ENCODE measurements at places on chromosomes 13 and 19.

DNA sequence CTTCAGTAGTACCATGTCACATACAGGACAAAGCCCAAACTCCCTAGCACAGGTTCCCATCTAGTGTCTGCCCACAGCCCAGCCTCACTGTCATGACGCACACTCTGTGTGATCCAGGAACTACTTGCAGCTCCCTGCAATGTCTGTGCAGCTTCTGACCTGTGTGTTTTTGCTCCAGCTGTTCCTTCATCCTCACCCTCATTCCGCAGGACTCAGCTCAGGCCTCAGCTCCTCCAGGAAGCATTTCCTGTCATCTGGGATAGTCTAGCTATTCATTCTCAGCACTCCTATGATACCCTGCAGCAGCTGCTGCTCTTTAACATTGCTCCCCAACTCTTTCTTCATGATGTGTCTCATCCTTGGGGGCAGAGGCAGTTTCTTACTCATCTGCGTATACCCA, 56.1 kb downstream of the ENOX1 start:
- DNase-seq = no peak

DNA sequence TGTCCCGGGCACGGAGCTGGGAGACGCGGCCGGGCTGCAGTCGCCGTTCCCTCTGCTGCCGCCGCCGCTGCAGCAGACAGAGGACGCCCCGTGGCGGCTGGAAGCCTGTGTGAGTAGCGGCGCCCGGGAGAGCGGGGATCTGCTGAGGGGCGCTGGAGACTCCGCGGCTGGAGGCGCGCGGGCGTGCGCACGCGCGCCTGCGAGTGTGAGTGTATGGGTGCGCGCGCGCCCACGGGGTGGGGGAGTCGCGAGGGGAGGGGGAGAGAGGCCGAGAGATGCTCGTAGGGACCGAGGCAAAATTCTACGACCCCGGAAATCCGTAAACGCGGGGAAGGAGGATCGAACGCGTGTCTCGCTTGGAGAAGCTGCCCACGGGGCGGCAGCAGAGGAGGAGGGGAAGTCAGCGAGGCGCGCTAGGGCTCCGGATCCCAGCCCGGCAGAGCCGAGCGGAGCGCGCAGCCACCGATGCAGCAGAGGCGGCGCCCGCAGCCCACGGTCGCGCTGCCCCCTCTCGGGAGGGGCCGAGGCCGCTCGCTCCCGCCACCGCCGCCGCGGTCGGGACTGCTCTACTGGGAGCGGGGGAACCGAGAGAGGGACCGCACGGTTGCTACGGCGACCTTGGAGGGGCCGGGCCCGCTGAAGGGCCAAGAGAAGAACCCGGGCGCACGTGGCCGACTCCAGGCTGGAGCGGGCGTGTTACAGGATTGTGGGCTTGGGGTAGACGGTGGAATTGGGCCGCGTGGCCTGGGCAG, at the start of gene ENOX1:
Gene ENOX1 (minus strand): TSS at position 207 of the 752 bp plus-strand sequence.
- no peak for DNase-seq

DNA sequence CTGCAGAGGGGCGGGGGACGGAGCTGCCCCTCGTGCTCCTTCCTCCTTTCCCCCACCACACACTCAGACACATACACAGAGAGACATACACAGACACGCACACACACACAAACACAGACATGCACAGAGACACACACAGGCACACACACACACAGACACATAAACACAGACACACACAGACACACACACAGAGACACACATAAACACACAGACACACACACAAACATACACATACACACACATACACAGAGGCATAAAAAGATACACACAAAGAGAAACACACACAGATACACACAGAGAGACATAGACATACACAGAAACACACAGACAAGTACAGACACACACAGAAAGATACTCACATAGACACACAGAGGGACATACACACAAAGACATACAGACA, 136.0 kb downstream of the UQCRFS1 start:
- DNase-seq = no peak

DNA sequence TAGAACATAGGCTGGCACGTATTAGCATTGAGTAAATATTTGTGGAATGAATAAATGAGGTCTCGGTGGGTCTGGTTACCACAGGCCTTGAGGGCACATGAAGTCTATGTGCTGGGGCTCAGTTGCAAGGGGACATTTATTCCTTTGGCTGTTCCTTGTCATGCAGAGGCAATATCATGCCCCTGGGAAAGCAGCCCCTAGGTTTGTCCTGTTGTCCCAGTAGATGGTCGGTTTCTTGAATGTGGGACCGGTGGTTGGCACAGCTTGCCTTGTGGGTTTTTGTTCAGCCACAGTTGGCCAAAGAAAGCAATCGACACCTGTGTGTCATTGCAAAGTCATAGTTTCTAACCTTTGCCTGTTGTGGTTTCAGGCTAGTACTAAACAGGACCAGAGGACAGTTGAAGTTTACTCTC, 24.7 kb upstream of the GPR183 start:
- no peak for DNase-seq

DNA sequence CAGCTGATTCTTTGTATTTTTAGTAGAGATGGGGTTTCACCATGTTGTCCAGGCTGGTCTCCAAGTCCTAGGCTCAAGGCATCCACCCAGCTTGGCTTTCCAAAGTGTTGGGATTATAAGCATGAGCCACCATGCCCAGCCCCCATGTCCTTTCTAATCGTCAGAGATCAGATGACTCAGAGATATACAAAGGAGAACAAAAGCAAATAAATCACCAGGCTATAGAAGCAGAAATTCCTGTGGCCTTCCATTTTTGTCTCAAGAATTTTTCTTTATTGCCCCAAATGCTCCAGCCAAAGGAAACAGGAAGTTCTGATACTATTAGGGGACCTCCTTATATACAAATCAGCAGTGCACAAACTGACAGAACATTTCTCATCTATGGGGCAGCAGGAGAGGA, 207.8 kb downstream of the RFC3 start:
- DNase-seq = no peak

- no peak for DNase-seq
Measured at GRCh38 chr19:30226464-30227011, 145.6 kb upstream of the ZNF536 start.

DNA sequence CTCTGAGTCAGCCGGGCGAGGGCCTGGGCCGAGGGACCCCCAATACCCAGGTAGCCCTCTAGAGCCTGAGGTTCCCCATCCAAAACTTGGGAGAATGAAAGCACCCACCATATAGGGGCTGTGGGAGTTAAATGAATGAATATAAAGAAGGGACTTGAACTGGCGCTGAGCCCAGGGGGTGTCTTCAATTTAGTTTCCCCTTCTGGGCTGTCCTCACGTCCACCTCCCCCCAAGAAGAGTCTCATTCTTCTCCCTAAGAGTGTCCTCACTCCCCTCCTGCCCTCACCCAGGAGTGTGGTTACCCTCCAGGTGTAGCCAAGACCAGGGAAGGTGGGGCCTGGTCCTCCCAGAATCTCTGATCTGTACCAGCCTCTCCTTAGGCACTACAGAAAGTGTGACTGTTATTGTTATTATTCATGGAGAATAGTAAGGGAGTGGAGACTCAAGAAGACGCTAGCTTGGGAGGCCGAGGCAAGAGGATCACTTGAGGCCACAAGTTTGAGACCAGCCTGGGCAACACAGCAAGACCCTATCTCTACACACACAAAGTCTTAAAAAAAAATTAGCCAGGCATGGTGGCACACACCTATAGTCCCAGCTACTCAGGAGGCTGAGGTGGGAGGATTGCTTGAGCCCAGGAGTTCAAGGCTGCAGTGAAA, 2.7 kb downstream of the CD79A start:
- DNase-seq = no peak
